Activated CD4-positive, alpha-beta T cell treated with anti-CD3 and anti-CD28 coated beads, Interleukin-2, amount 50 U/mL, for 24 hours (primary cell): ENCODE measurements at places on chromosomes 6 and 20.

DNA sequence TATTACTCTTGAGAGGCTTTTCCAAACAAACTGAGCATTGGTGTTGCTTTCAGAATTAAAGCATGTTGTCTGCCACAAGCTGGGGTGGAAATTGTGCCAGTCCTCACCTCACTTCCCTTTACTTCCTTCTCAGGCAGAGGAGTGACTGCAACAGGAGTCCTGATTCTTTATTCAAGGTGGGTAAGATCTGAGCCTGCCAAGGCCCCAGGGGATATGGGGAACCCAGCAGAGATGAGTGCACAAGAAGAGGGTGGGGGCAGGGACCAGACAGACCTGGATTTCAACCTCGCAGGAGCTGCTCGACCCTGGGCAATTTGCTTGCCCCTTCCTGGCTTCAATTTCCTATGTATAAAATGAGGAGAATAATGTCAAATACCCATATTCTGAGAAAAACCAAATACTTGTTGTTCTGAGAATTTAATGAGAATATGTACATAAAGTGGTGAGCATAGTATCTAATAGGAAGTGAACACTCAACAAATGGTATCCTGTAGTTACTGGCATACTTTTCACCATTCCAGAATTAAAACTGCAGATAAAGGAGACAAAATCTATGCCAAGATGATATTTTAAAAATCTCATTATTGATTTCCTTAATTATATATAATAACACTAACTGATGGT, 17.8 kb downstream of the MAN1A1 start:
- DNase-seq: no peak

DNA sequence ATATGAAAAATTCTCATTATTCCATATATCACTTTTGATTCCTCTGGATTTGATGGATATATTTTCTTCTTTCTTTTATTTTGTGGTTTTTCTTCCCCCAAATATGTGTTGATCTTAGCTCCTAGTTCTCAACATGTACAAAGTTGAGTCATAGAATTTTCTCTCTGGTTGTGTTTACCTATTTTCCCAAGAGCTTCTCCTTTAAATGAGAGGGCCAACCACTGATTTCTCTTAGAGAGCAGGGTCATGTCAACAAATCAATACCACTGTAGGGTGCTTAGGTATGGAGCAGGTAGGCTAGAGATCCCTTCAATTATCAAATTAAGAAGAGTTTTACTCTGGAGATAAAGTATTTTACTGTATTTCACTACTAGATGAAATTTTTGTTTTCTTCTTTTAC, 145.7 kb downstream of the BMP5 start:
- no peak for DNase-seq

GRCh38 chr6:24719125-24719971, at the start of gene C6orf62:
TSS of gene C6orf62 (minus strand) at chr6:24719154. CDS start at chr6:24718668, 486 bp downstream.
- DNase-seq: peak; percentile 36

GRCh38 chr20:59825944-59826759, 107.3 kb downstream of the SYCP2 start:
- no peak for DNase-seq

DNA sequence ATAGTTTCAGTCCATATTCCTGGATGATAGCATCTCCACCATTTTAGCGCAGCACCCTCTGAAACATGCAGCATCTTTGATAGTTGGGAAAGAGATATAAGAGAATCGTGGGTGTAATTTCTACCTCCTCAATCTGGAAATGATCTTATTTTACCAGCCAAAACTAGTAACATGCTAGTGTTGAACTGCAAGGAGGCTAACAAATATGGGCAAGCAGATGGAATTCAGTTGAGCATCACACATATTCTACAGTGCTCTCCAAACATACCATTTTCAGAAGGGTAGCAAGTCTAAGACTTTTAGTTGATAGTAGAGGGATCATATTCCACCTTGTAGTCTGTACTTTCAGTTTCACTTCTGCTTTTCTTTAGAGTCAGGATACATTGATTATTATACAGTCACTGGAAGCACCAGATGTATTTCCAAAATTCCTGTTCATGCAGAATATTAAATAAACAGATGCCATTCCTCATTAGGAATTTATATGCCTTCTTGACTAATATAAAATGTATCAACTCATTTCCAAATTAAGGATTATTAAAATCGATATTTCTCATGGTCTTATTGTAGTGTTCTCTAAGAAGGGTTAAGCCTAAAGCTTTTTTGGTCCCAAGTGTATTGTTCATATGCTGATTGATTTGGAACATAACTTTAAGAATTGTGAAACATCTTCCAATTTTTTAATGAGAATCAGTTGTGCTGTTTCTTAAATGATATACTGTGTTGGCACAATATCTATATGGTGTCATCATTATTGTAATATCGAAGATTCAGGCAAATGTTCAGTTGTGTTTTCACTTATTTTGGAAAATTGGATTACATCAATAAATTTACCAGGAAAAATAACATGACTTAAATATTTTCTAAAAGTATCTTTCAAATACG, 362.0 kb downstream of the CENPW start:
- no peak for DNase-seq

DNA sequence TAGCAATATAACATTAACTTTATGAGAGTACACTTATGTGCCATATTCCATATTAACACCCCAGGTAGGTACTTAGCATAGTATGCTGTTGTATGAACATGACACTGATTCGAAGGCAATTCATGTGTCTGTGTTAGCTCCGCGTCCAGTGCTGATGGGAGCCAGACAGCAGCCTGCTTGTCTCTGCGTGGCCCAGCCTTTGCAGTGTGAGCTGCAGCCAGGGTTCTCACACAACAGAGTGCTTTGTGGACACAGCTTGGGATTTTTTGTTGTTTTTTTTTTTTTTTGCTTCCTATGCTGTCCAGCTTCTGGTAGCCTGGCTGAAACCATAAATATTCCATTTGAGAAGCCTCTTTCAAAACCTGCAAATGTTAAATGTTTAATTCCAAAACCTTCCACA, 350.9 kb downstream of the SMOC2 start:
- no peak for DNase-seq

GRCh38 chr6:119643876-119644275, 294.3 kb upstream of the MAN1A1 start:
- no peak for DNase-seq

DNA sequence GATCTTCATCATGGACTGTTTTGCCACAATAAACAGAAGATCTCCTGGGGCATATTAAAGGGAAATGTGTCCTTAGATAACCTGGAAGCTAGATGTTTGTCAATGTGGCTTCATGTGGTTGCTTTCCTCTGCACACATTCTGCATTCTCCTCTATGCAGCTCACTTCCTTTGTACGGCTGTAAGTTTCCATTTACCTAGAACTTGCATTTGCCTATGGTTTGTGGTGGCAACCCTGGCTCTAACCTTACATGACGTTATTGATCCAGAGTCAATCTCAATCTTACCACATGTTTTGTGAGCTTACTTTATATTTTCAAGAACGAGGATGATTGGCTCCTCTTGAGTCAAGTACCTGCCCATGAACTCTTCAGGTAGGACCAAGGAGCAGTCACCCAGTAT, 863.1 kb downstream of the MAFB start:
- DNase-seq: no peak

GRCh38 chr20:56463428-56463827, 5.0 kb upstream of the RTF2 start:
- no peak for DNase-seq

- no peak for DNase-seq
Observed at GRCh38 chr6:125445054-125445453, 143.3 kb upstream of the HDDC2 start.

DNA sequence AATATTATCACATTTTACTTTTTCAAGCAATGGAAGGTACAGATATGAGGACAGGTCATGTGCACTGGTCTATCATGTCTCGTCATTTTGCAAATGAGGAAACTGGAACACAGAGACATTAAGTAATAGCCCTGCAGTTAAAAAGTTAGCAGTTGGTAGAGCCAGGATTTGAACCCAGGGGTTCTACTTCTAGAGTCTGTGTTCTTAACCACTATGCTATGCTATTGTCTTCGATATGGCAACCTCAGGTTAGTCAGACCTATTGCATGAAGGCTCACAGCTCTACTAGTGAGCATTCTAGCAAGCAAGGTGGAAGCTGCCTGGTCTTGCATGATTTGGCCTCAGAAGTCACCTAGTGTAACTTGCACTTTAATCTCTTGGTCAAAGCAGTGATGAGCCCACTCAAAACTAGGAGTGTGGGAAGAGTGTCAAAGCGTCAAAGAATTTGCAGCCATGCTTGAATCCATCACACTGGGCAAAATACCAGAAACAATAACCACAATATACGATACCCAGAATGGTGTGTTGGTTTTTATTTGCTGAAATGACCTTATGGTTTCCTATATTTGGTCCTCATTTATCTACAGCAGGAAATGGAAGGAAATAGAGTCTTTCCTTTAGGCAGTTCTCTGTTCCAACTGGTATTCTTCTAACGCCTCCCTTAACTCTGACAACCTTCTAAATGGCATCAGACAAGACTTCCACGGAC, 20.4 kb upstream of the BMP2 start:
- no peak for DNase-seq

DNA sequence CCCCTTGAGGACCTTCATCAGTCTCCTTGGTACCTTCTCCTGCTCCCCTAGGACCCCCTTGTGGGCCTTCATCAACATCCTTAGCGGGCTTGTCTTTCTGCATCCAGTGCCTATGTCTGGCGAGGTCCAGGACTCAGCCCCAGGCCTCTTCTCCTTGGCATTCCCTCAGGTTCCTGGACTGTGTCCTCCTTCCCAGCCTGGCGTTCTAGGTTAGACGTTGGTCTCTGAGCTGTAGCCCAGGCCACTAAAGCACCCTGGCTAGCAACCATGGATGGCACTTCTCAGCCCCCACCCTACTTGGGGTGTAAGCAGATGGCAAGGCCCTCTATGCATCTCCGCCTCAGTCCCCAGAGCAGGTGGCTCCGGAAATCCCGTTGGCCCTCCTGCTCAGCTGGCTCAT, 51.5 kb upstream of the NNAT start:
- no peak for DNase-seq

GRCh38 chr6:168136622-168137021, 57.6 kb upstream of the FRMD1 start:
- no peak for DNase-seq

GRCh38 chr6:30542915-30543314, 13.4 kb downstream of the GNL1 start:
- DNase-seq: no peak

- DNase-seq: no peak
Observed at GRCh38 chr6:3797231-3798054, 45.9 kb upstream of the PXDC1 start.

GRCh38 chr6:78243519-78243918, 590.7 kb downstream of the MEI4 start:
- no peak for DNase-seq

DNA sequence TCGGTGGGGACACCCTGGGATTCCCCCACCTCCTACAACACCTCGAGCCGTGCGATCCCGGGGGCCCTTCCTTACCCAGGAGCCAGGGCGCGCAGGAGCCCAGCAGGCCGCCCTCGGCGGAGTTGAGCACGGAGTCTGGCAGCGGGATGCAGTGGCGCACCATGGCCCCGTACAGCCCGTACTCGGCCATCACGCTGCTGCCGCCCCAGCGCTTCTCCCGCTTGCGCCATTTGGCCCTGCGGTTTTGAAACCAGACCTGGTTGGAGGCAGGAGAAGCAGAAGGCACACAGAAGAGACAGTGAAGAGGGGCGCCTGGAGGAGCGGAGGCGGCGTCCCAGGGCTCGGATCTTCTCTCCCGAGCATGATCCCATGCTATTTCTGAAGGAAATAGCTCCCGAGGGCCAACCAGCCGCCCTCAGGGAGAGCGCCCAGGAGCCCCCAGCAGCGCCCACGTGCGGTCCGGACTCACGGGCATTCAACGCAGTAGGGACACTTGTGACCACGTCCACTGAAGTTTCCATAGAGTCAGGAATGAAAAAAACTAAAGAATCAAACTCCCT, 4.3 kb downstream of the VSX1 start:
- no peak for DNase-seq

DNA sequence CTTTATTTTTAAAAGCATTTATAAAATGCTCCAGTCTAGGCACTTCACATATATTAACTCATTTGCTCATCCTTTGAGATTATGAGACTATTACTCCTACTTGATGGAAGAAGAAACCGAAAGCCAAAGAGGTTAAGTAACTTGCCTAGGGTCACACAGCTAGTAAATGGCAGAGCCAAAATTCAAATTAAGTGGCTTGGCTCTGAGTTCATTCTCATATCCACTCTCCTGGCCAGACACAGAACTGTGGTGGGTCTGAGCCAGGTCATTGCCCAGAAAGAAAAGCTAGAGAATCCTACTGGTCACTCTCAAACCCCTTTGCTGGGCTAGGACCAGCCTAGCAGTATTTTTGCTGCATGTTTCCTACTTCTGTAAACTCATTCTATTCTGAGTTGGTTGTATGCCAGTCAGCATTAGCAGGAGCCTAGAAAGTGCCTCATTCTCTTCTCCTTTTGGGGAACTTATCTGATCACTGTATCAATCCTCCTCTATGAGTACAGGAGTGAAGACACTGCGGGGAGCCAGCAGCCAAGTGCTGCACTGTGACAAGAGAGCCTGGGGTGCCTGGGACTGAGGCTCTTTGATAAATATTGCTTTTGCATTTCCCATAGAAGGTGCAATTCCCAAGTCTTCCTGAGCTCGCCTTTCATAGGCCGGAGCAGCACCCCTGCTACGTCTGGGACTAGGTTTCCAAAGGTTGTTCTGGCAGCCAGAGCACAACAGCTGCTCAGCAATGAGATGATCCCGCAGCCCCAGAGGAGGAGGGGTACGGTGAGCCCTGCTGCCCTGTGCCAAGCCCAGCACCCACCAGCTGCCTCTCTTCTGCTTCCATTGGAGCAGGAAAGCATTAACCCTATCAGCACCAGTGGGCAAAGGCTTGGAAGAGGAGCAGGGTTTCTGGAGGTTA, 728.3 kb downstream of the MAFB start:
- no peak for DNase-seq

- no peak for DNase-seq
Observed at GRCh38 chr6:139940741-139941729, 566.6 kb upstream of the CITED2 start.

- DNase-seq: no peak
Observed at GRCh38 chr6:41723530-41724227, 11.7 kb downstream of the TFEB start.

GRCh38 chr6:151553416-151554165, 59.8 kb downstream of the CCDC170 start:
- no peak for DNase-seq

DNA sequence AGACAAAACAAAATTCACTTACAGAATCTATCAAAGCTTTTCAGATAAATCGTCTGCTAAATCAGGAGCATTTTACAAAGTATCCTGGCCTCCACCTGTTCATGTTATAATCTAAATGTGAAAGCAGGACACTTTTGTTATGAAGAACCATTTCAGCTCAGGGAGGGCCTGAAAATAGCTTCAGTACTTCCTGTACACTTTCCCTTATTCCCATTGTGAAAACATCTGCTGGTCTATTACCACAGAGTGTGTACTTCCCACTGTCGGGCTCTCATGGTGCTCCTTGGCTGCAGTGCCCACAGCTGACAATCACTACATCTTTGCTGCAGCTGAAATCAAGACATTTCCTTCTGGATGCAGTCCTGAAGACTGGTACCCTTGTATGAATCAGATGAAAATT, 128.1 kb downstream of the OPRM1 start:
- no peak for DNase-seq
